ENCODE measurements at places on chromosomes 12 and 14.
A peak's percentile ranks its signal among the peaks of the same experiment; 100 is the strongest.

- peak; percentile 44 for DNase-seq
Observed at GRCh38 chr12:76704693-76705092, 59.2 kb upstream of the ZDHHC17 start.

GRCh38 chr12:122825773-122826724, 9.2 kb upstream of the HIP1R start:
- DNase-seq = peak; percentile 50

- DNase-seq = no peak
Observed at GRCh38 chr12:130987151-130987931, 33.6 kb downstream of the ADGRD1 start.

GRCh38 chr12:109503611-109504010, 26.2 kb downstream of the UBE3B start:
- no peak for DNase-seq

GRCh38 chr12:54359762-54360351, 4.4 kb downstream of the GPR84 start:
- DNase-seq = no peak

DNA sequence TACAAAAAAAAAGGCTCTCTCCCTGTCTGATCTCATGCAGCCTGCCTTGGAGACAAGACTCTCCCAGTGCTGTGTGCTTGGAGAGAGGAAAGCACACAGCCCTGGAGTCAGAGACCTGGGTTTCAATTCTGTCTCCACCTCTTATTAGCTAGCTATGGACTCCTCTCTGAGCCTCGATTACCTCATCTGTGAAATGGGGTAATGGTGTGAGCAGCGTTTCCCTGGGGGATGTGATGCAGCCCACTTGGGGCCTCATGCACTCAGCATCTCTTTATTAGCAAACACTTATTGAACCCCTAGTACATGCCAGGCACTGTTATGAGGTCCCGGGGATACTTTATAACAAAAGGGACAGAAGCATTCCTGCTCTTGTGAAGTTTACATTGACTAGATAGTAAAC, 12.5 kb downstream of the SDS start:
- DNase-seq = no peak

DNA sequence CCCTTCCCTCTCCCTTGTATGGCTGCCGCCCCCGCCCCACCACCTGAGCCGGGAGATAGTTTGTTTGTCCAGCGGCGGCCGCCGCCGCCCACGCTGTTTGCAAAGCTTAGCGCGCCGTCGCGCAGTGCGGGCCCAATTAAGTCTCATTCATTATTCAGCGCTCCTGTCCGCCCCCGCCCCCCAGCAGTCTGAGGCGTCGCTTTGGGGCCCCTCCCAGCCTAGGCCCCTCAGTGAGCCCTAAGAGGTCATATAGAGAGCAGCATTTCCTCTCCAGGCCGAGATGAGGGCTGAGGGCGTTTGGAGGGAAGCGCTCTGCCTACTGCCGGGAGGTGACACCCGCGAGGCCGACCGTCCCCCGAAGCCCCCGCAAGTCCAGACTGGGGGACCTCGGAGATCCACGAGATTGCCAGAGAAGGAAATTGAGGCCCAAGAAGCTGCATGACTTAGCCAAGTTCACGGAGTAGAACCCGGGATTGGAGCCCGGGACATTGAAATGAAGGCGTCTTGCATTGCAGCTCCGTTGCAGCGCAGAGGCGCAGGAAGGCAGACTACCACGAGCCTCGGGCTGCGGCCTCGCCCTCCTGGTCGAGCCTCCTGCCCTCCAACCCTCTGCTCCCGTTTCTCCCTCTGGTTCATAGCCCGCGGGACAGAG, at the start of gene DNAJC22:
TSS of gene DNAJC22 (plus strand) at position 230 of the 652 bp plus-strand sequence. CDS start 1,985 bp downstream, outside the sequence.
- DNase-seq = peak; percentile 65

DNA sequence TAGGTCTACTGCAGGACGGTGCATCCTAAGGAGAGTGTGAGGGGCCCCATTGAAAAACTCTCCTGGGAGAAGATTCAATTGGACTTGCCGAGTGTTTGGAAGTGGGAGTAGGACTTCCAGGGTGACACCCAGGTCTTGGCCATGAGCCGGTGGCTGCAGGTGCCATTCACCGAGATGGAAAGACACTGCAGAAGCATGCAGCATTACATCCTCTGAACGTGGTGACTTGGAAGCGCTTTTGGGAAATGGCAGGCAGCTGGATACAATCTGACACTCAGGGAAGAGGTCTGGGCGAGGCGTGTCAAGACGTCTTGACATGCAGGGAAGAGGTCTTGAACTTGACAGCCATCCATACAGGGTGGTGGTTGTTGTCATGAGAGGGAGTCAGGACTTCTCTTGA, 126.9 kb downstream of the PAPOLA start:
- no peak for DNase-seq

- peak; percentile 44 for DNase-seq
Observed at GRCh38 chr12:6824901-6825381, 3.3 kb upstream of the P3H3 start.

DNA sequence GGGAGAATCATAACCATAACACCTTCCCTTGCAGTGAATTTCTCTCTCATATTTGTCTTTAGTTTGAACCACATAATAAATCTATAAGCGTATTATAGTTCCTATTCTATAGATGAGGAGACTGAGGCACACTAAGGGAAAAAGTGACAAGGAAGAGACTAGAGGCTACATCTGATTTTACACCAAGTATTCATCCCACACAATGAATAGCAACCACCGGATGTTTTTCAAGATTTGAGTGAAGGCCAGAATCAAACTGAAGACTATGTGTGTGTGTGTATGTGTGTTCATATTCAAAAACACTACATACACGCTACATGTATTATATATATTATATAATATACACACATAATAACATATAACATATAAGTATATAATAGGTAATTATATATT, 4.7 kb downstream of the ASB2 start:
- DNase-seq = no peak

GRCh38 chr12:26136688-26137087, 11.9 kb upstream of the BHLHE41 start:
- DNase-seq = no peak

DNA sequence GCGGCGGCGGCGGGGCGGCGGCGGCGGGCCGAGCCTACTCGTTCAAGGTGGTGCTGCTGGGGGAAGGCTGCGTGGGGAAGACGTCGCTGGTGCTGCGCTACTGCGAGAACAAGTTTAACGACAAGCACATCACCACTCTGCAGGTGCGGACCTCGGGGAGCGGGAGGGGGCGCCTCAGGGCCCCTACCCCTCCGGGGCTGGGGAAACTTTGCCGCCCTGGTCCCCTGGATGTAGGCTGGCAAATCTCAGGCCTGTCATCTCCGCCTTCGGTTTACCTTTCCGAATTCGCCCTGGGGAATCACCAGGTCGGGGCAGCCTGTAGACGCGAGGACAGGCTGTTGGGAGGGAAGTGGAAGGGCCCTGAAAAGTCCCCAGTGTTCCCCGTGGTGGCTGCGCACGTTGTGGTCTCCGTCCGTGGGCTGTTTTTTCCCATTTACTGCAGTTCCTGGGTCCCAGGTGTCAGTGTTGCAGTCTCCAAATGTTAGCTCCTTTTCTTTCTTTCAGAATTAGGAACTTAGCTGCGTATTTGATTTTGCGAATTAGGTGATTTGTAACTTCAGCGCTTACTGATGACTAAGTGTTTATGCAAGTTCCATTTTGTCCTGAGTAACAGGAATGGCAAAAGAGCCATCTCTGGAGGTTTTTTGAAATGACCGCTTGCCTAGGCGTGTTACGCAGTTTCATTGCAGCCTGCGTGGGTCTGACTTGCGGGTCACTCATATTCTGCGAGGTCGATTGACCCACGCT, 656 bp downstream of the RAB21 start:
- peak; percentile 24 for DNase-seq

GRCh38 chr12:113347892-113348291, 10.5 kb upstream of the PLBD2 start:
- no peak for DNase-seq

- DNase-seq = no peak
Observed at GRCh38 chr12:75364919-75365318, 26.0 kb upstream of the GLIPR1L2 start.

GRCh38 chr14:86035882-86036281, 505.9 kb downstream of the FLRT2 start:
- DNase-seq = peak; percentile 26

DNA sequence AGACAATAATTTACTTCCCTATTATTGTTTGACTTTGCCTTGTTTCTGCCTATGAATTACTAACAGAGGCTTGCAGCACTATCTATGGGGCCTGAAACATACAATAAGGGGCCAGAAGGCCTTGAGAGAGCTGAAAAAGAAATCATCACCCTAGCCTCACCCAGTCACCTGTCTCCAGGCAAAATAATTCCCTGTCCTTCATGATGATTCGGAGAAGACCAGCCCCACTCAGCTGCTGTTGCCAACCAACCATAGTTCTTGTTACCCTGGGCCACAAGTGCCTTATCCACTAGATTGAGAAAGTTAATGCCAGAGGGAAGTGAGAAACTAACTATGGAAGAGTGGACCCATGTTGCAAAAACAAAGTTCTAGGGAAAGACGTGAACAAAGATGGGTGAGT, 97.1 kb downstream of the ARF6 start:
- no peak for DNase-seq

DNA sequence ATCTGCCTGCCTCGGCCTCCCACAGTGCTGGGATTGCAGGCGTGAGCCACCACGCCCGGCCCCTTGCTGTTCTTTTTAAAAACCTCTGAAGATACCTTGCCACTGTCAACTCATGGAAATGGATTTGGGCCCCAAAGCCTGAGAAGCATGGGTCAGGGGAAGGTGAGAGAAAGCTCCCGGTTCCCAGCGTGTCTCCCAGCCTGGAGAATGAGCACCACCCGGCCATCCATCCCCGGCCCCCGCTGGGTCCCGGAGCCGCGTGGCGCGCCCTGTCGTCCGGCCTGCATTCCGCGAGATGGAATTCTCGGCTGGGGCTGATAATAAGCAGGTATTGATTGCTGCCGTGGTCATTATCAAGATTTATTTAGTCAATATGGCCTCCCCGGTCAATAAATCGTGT, 126.5 kb upstream of the MYL2 start:
- no peak for DNase-seq

DNA sequence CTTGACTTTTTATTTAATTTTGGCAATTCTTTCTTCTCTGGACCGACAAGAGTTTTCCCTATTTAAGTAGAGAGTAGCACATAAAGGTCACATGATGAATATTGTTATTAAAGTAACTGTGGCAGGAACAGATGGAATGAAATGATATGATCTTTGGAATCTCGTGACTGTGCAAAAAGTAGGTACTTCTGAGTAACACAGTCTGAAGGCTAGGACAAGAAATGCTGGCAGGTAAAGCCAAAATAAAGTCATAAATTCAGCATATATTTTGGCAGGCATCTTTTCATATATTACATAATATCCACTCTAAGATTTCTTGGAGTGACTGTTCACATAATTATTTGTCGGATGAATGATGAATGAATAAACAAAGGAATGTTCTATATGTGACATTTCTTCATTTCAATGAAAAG, 121.4 kb downstream of the EFCAB11 start:
- no peak for DNase-seq

DNA sequence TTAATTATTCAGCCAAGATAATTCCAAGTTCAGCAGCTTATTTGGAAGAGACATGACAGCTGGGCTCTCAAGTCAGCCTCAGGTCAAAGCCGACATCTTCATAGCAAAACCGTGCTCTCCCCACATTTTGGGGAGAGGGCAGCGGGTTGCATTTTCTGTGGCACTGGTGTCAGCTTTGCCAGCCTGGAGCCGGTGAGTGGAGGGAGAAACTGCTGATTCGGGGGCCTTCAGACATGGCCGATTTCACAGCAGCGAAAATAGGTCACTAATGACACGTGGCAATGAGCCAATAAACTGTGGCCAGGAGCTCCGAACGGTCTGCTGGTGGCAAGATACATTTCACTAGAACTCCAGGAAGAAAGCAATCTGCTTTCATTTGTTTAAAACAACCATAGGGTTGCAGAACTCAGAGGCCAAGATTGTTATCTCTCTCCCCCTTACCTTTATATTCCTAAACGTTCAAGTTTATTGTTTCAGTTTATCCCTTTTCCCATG, 173.2 kb downstream of the CAND1 start:
- peak; percentile 80 for DNase-seq

DNA sequence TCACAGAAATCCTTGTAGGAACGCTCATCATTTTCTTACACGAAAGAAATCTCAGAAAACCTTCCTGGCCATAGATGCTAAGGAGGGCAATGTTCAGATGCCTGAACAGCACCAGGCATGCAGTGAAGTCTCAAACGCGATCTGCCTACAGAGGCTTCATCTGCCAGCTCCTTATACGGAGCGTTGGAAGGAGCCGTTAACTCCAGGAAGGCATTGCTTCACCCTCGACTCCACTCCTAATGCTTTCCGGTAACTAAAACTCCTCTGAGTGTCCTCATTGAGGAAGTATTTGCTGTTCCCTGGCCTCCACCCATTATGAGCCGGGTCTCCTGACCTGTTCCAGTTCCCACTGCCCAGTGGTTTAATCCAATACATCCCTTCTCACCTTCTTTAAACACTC, 502.7 kb downstream of the BCL11B start:
- peak; percentile 39 for DNase-seq

- peak; percentile 96 for DNase-seq
Observed at GRCh38 chr12:108730365-108731104, 783 bp downstream of the CORO1C start.

GRCh38 chr14:75711105-75711795, 50.2 kb downstream of the TTLL5 start:
- peak; percentile 61 for DNase-seq

DNA sequence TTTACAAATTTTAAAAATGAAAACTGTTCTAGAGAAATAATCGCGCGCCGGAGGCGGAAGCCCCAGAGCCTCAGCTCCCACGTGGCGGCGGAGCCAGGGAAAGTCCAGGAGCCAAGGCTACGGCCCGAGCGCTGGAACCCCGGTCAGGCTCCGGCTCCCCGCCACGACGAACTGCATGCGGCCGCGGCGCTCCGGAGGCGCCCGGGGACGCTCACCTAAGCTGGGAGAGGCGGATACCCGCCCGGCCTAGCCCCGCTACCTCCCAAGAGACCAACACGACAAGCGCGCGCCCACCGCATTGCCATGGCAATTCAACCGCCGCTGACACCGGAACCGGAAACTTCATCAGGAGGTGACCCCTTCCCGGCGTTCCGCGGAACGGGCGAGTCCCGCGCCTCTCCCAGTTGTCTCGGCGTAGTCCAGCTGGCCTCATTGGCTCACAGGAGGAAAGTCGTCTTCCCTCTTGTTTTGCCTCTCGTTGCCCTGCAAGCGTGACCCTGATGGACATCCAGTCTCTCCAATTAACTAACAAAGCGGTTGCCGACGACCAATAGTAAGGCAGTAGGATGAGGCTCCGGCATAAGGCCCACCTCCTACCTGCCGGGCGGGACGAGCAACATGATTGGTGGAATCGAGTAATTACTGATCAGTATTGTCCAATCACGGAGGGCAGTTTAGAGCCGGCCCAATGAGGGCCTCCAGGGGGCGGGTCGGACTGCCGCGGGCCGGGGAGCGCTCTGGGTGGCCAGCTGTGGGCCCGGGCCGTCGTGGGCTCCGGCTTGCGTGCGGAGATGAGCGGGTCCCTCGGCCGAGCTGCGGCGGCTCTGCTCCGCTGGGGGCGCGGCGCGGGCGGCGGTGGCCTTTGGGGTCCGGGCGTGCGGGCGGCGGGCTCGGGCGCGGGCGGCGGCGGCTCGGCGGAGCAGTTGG, at the start of gene GLRX5:
TSS of gene GLRX5 (plus strand) at position 752 of the 927 bp plus-strand sequence. CDS start at position 792, 40 bp downstream.
- DNase-seq = peak; percentile 100

GRCh38 chr14:85483652-85484051, 46.3 kb upstream of the FLRT2 start:
- DNase-seq = no peak

- DNase-seq = peak; percentile 58
Observed at GRCh38 chr12:5648692-5649359, 216.9 kb downstream of the NTF3 start.

GRCh38 chr14:35398071-35398584, 6.4 kb downstream of the NFKBIA start:
- DNase-seq = no peak

All from Daoy (cell line).